Muscle of arm (tissue), 14 donors: ENCODE measurements at places on chromosomes 2 and 18.
A peak's percentile ranks its signal among the peaks of the same experiment; 100 is the strongest.

GRCh38 chr2:32699151-32699550 lies 71.3 kb downstream of the TTC27 start:
- DNase-seq: no peak

DNA sequence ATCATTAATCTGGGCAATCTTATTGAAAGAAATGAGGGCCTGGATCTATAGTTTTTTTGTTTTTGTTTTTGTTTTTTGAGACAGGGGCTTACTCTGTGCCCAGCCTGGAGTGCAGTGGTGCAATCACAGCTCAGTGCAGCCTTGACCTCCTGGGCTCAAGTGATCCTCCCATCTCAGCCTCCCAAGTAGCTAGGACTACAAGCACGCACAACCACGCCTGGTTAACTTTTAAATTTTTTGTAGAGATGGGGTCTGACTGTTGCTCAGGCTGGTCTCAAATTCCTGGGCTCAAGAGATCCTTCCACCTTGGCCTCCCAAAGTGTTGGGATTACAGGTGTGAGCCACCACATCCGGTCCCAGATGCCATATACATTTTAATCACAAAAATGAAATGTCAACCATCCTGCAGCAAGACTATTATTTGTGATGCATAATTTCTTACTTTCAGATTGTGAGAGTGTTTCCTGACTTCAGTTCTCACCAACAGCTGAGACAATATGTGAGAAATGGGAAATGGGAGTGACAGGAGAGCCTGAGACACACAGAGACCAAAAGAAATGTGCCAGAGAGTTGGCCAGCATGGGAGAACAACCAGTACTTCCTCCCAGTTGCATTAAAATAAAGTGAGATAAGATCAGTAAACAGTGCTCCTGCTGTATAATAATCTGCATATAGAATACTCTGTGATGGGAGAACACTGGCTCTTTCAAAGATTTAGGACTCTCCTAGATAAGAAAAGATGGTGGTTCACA lies 87.6 kb downstream of the METTL8 start:
- no peak for DNase-seq

GRCh38 chr2:26989156-26989555 lies 18.7 kb downstream of the MAPRE3 start:
- no peak for DNase-seq

GRCh38 chr2:190283783-190284182 lies 35.8 kb downstream of the HIBCH start:
- no peak for DNase-seq

DNA sequence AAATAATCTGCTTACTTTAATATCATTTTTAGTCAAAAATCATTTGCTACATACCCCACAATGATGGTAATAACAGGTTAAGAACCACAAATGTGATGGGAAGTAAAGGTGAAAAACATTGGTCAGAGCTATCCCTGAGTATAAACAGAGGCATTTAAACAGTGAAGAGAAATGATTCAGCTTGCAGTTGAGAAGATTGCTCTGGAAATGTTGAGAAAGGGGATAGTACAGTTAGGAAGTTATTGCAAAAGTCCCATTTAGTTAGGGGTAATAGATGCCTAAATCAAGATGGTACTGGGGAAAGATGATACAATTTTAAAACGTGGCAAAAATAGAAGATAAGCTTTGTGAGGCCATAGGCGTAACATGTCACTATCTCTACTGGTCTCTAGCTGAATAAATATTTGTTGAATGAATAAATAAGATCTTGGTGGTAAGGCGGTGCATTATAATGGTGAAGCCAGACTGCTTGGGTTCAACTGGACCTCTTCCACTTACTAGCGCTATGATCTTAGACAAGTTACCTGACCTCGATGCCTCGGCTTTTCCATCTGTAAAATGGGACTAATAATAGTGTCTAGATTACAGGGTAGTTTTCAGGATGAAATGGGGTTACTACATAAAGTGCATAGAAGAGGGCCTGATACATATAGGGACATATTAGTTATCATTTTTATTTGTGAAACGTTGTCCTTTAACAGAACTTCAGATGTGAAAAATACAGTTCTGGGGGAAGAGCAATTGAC lies 2.0 kb upstream of the BZW1 start:
- DNase-seq: no peak

GRCh38 chr2:186069676-186070075 lies 331.1 kb downstream of the FSIP2 start:
- no peak for DNase-seq

GRCh38 chr2:126656431-126657147 lies 631 bp downstream of the GYPC start:
- DNase-seq: peak; percentile 64

GRCh38 chr2:45445037-45445436 lies 166.0 kb downstream of the SRBD1 start:
- DNase-seq: no peak
